Adrenal gland (tissue), 19 donors: ENCODE measurements at places on chromosomes 7 and 10. TPM values are rescaled to one million over a fixed set of nuclear protein-coding genes. Genes with fewer than 3 reads are reported as not detected.

DNA sequence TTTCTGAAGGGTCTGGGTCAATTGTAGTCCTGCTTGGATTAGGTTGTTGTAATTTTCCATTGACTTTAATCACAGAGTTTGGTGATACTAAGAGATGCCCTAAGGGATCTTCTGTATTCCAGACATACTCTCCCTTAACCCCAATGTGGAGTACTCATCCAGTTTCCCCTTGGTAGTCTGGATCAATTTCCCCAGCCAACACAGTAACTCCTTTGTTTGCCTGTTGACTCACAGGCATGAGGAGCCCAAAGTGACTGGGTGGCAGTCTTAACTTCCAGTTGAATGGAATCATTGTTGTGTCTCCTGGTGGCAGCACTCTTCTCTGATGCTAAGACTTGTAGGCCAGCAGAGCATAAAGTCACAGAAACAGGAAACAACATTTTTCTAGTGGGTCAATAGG is 41.5 kb upstream of the PIK3CG start:
- no peak overlapping the region for H3K4me3 ChIP-seq
- no peak overlapping the region for H3K27ac ChIP-seq
- no peaks in the 10 kb centered on the region for H3K36me3 ChIP-seq
- no peaks in the 10 kb centered on the region for H3K4me1 ChIP-seq
- DNase-seq: no peak

GRCh38 chr10:83957168-83957947 is 182.0 kb upstream of the GHITM start:
- H3K4me1 ChIP-seq: no peaks in the 10 kb centered on the region
- no peak overlapping the region for H3K27ac ChIP-seq
- H3K36me3 ChIP-seq: no peaks in the 10 kb centered on the region
- H3K27me3 ChIP-seq: no peaks in the 10 kb centered on the region
- H3K4me3 ChIP-seq: no peak overlapping the region

DNA sequence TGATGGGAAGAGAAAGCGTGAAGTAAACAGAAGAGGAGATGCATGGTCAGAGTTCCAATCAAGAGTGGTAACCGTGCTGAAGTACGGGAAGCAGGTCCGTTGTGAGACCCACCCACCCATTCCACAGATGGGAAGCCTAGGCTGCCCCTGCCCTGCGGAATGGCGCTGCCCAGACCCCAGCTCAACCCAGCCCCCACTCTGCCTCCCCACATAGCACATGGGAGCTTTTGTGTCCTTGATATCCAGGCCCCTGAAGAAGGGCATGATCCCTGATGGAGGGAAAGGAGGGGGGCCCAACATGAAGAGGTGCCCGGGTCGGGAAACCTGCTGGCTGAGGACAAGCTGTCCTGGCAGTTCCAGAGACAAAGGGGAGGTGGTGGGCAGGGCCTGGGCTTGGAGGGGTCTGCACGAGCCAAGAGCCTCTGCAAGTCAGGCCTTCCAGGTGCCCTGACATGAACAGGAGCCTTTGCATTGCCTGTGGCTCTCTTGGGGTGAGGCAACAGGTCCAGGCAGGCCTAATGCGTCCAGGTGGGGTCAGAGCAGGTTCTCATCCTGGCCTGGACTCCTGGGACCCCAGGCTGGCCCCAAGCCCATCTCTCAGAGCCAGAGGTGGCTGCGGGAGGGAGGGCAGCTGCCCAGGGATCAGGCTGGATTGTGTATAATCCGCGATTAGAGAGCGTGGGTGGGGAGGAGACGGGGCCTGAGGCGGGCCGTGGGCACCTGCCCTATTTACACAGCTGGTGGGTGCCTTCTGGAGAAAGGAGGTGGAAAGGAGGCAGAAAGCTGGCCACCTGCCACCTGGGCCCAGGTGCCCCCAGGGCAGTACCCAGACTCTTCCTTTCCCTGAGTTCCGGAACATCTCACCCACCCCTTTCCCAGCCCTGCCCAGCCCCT is 23.5 kb downstream of the YKT6 start:
- H3K27ac ChIP-seq: no peak overlapping the region
- H3K36me3 ChIP-seq: no peaks in the 10 kb centered on the region
- H3K4me3 ChIP-seq: no peak overlapping the region
- no peak for DNase-seq

The PRKCQ gene
- total RNA-seq: 0.93 TPM

The DMTF1 gene
- 47.9 TPM for total RNA-seq

- H3K4me3 ChIP-seq: no peak overlapping the region
- no peaks in the 10 kb centered on the region for H3K36me3 ChIP-seq
- no peak for DNase-seq
- H3K27ac ChIP-seq: no peak overlapping the region
- peaks cover 9% of the 10 kb centered on the region for H3K4me1 ChIP-seq
Measured at GRCh38 chr7:69791739-69792138, 193.5 kb downstream of the AUTS2 start.

DNA sequence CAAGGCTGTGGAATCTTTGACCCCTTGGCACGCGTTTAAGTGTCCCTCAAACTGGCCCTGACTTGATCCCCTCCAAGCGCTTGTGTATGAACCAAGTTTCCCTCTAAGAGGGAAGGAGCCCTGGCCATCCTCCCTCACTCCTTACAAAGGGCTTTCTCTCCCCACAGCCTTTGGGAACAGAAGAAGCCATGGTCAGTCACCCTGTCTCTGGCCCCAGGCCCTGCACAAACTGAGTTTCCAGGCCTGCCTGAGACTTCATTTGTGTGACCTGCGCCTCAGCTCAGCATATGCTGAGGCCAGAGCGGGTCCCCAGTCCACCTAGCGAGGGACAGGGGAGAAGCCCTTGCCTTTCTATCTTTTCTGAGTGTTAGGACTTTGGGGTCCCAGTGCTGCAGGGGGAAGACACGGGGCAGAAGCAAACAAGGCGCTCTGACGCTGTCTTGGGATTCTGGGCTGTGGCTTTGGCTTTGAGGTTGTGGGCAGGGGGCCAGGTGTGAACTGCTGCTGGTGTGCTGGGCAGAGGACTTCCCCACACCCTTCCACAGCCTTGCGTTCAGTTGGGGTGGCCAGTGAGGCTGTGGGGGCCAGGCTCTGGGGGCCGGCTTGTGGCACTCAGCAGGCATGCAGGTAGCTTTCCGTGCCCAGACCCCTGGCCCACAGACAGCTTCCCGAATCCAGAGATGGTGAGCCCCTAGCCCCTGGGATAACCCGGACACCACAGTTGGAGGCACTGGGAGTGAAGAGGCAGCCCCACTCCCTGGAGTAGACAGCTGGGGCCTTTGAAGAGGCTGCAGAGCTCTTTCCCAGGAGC is 1.5 kb downstream of the RET start:
- DNase-seq: no peak
- peaks cover 26% of the 10 kb centered on the region for H3K27me3 ChIP-seq
- H3K27ac ChIP-seq: no peak overlapping the region
- no peaks in the 10 kb centered on the region for H3K4me1 ChIP-seq
- no peak overlapping the region for H3K4me3 ChIP-seq
- H3K36me3 ChIP-seq: no peaks in the 10 kb centered on the region

DNA sequence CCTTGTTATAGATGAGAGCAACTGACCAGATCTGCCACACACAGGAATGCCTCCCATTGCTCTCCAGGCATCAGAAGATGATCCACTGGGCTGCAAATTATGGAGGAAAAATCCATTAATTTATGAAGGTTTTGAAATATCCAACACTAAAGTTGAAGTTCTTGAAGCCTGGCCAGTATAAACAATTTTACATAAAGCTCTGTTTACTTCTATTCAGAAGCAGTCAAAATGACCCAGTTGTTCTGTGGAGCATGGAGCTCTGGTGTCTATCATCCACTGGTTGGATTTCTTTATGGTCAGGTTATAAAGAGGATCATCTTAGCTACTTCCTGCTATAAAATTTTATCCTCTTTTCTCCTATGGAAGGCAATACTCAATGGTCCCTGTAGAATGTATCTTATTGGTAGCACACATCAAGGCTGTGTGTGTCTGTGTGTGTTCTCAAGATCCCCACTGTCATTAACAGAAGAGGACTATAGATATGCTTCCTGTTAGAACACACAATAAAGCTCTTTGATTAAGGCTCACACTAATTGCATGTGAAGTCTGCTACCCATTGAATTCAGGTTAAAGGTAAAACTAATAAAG is 747.4 kb downstream of the SUGCT start:
- no peak overlapping the region for H3K27ac ChIP-seq
- no peaks in the 10 kb centered on the region for H3K4me1 ChIP-seq
- H3K27me3 ChIP-seq: no peaks in the 10 kb centered on the region
- no peak overlapping the region for H3K4me3 ChIP-seq
- DNase-seq: no peak

DNA sequence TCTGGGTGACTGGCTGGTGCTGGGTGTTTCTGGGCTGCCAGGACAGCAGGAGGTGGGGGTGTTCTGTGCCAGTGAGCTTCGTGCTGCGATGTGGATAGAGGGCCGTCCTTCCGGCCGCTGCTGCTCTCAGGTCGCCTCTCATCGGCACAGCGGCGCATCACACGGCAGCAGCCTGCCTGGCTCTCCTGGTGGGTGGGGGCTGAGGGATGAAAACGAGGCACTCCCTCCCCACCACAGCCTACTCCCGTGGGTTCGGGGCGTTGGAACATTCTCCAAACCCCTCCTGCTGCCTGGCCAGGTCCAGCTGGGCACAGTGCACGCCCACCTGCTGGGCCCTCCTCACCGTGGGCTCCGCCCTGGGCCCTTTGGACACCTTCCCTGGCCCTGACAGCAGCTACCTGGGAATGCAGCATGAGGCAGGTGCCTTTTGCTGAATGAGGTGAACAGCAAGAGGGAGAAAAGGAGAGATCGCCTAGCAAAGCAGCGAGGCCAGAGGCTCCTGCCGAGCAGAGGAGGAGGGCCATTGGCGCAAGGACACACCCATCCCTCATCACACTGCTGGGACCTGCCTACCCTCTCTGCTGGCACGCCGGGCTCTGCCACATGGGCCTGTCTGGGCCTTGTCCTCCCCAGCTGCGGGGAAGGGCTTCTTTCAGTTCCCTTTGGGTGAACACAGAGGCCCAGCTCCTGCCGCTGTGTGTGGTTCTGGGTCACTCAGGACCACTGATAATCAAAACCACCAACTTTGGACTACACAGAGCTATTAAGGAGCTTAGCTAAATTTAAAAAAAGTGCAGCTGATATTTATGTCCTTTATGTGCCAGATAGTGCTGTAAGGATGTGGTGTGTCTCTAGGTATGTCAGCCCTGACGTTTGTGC is 33.4 kb downstream of the INPP5A start:
- H3K4me1 ChIP-seq: peaks cover 35% of the 10 kb centered on the region
- no peaks in the 10 kb centered on the region for H3K27me3 ChIP-seq
- DNase-seq: no peak
- H3K36me3 ChIP-seq: no peaks in the 10 kb centered on the region
- no peak overlapping the region for H3K4me3 ChIP-seq
- H3K27ac ChIP-seq: no peak overlapping the region

The ANKRD61 gene
- not detected for total RNA-seq

The TMEM229A gene
- total RNA-seq: 0.61 TPM
